ENCODE measurements at places on chromosomes 3 and 15. TPM values are rescaled to one million over a fixed set of nuclear protein-coding genes. Genes with fewer than 3 reads are reported as not detected.

DNA sequence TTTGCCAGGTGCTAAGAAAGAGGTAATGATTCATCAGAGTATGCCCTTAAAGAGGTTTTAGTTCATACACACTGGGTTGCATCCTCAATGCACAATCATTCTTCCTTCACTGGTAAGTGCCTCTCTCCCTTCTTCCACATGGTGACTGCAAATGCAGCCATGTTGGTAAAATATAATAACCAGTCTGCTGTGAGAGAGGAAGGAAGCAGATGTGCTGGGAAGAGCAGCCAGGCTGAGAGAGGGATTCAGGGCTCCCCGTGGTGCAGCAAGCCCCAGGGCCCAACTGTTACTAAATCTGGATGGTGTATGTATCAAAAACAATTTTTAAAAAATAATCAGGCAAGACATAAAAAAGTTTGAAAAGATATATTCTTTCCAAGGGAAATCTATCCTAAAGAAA lies 498.1 kb downstream of the MAGI1 start:
- no peak for DNase-seq

DNA sequence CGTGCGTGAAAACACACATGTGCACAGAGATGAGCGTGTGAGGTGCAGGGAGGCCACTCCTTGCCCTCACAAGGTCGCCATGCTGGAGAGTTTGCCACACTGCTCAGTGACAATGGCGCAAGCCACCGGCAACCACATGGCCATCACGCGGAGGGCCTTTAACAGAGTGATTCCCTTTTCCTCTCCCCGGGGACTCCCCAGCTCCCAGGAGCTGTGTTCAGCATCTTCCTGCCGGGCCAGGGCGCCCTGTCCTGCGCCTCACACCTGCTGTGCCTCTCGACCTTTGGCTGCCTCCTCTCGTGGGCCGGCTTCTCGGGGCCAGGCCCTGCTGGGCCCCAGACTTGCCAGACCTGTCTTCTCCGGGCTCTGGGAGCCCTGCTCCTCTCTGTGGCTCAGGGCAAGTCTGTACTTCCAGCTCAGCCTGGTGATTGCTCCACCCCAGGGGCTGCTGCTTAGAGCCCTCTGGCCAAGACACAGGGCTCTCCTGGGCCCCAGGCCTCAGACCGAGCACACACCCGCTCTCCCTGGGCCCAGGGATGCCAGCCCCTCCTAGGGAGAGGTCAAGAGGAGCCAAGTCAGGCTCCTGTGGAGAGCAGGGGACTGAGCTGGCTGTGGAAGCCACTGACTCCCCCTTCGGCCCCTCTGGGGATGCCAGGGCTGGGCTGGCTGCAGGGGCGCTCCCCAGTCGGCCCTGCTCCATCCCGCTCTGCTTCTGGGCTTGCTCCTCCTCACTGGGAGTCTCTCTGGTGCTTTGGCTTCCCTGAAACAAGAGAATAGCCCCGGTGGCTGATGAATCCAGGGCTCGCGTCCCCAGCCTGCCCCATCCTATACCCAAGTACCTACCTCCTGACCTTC lies 5.6 kb downstream of the CCDC9B start:
- DNase-seq, result no peak

GRCh38 chr3:35665390-35666055 lies 26.2 kb downstream of the ARPP21 start:
- no peak for DNase-seq

GRCh38 chr15:63191895-63192618 lies 2.7 kb downstream of the RAB8B start:
- no peak for DNase-seq

DNA sequence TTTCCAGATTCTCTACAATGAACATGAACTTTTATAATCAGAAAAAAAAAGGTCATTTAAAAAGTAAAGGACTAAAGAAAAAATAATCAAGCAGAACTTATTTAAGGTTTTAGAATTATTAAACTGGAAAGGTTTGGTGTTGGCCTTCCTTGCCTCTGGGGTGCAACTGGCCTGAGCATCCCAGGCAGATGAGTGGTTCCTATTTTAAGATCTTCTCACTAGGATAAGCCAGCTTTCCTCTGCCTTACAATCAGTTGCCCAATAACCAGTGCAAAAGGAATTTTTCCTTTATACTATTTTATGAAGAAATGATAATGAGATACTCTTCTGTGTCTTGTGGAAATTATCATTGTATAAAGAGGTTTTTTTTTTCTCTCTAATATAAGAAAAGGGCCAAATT lies 56.6 kb downstream of the SEC22A start:
- no peak for DNase-seq

DNA sequence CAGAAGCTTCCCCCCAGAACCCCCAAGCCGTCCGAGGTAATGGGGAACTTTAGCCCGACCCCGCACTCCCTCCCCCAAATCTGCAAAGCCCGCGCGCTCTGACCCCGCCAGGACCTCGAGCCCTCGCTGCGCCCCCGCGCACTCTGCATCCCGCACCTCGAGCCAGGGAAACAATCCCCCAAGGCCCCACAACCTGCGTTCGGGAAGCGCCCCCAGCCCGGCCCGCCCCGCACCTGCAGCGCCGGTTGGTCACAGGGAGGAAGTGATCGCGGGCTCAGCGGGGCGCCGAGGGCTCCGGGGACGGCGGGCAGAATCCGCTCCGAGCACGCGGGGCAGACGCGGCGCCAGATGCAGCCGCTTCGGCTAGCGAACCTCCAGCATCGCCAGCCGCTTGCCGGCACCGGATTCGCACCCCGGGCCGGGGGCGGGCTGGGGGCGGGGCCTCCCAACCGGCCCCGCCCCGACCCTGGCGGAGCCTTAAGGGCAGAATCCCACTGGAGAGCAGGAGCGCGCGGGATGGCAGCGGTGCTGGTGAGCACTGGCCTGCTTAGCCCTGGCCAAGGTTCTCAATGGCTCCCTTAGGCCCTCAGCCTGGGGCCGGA lies at the start of gene CAMKV:
Gene CAMKV, minus strand, starts transcription at position 382 of the 602 bp plus-strand sequence. CDS start 7,518 bp downstream, outside the sequence.
- no peak for DNase-seq

PPP1R14D gene
- not detected for polyA plus RNA-seq

A4GNT gene
- not detected for polyA plus RNA-seq

DNA sequence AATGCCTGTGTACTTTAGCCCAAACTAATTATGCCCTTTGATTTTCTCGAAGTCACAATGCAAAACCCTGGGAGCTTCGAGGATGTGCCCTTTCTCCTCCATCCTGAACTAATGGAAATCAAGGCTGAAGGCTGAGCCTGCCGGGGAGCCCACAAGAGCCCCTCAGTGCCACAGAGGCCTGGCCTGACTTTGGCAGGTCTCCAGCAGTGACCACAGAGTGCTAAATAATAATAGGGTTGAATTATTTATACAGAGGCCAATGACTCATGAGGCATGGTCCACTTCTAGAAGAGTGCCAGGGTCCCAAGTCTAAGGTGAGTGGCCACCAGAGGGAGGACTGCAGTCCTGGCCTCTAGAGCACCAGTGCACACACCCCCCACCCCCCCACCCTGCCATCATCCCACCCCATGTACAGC lies 19.1 kb upstream of the GLCE start:
- no peak for DNase-seq

ABHD10 gene
- 23.3 TPM for polyA plus RNA-seq

DNA sequence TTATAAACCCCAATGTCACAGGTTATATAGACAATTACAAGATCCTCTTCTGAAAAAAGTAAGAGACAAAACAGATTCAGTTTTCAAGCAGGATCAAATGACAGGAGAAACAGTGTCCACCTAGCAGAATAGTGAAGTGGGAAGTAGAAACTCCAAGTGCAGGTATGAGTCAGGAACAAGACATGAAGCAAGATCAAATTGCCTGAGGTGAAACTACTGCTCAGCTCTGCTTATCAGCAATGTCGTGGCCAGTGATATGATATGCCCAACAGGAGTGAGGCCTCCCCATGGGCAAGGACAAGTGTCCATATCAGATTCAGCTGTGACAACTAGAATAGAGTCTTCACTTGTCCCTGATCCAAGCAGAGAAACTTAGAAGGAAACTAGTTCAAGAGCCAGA lies 100.0 kb downstream of the ZMAT3 start:
- DNase-seq, result no peak

- peak; percentile 57 for DNase-seq
These were observed 54.3 kb downstream of the DGKG start for GRCh38 chr3:186307594-186308221.

DNA sequence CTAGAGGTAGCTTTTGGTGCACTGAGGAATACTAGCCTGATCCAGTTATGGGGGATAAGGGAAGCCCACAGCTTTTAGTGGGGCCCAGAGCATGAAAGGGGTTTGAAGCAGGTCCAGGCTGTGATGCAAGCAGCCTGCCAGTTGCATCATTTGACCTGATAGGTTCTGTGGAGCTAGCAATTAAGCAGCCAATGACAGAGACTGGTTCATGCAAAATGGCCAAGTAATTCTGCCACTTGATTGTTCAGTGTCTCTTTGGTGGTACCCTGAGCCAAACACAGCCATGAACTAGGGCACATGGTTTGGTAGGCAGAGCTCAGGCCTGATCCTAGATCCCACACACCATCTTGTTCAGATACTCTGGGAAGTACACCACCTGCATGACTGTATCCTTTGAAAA lies 91.0 kb upstream of the PRR23C start:
- no peak for DNase-seq

GRCh38 chr3:183266454-183266853 lies 13.4 kb downstream of the B3GNT5 start:
- DNase-seq, result no peak

DNA sequence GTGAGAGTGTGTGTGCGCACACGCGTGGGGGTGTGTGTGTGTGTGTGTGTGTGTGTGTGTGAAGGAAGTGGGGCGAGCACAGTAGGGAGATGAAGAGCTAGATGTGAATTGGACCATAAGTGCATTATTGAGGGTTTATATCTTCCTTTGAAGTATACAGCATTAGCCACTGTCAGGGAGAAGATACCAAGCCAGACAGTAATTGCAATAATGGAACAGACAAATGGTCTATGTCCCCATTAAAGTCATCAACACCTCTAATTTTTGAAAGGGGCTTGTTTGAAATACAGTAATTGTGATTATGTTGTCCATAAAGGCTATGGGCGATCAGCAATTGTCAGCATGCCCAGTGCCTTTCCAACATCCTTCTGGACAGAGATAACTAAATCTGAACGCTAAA lies 429.2 kb upstream of the NR2F2 start:
- no peak for DNase-seq

HRG gene
- polyA plus RNA-seq, result 0.18 TPM

- DNase-seq, result peak; percentile 53
These were observed 56.7 kb upstream of the BLM start for GRCh38 chr15:90660195-90660998.

GCNT3 gene
- 0.19 TPM for polyA plus RNA-seq

GRCh38 chr3:98784666-98785600 lies 21.8 kb downstream of the ST3GAL6 start:
- no peak for DNase-seq

MLF1 gene
- polyA plus RNA-seq, result 34.1 TPM

SLC15A2 gene
- 61.8 TPM for polyA plus RNA-seq

SPINK8 gene
- polyA plus RNA-seq, result not detected
